Mammary epithelial cell (primary cell): ENCODE measurements at places on chromosomes 2 and 18.

GRCh38 chr2:216859944-216860343, at the start of gene TNP1:
Gene TNP1, minus strand, starts transcription at chr2:216860064. Its CDS starts 30 bp downstream, at chr2:216860034.
- DNase-seq: no peak

DNA sequence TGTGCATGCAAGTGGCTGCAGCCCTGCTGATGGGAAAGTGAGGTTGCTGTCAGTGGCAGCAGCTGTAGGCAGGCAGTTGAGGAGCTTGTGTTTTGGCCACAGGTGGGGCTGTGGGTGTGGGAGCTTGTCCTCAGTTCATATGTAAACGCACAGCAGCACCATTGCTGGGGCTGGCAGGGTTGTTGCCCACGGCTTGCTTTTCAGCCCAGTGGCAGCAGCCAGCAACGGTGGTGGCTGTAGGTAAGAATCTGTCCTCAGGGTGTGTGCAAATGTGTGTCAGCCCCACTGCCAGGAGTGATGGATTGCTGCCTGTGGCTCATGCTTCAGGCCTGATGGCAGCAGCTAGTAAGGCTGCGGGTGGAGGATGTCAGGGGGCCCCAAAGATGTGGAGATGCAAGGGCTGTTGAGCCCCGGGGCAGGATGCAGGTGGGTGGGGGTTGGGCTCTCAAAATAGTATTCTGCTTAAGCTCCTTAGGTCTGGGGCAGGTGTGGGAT, 141.3 kb upstream of the THUMPD2 start:
- DNase-seq: no peak

GRCh38 chr2:179612591-179613298, 248.7 kb downstream of the ZNF385B start:
- DNase-seq: no peak

GRCh38 chr2:54665436-54665856, 58.0 kb upstream of the EML6 start:
- no peak for DNase-seq

DNA sequence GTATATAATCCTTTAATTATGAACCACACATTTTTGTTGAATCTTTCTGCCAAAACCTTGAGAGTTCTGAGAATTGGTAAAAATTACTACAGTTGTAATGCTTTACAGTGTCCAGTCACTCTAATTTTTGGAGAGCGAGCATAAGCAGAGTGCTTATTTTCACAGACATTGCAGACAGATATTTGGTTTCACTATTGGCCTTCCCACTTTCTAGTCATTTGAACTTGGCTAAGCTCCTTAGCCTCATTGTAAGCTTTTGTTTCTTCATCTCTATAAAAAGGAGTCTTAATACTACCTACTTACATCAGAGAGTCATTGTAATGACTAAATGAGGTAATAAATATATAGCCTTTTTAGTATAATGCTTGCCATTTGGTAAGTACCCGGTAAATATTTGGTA, 80.4 kb downstream of the LCLAT1 start:
- no peak for DNase-seq

DNA sequence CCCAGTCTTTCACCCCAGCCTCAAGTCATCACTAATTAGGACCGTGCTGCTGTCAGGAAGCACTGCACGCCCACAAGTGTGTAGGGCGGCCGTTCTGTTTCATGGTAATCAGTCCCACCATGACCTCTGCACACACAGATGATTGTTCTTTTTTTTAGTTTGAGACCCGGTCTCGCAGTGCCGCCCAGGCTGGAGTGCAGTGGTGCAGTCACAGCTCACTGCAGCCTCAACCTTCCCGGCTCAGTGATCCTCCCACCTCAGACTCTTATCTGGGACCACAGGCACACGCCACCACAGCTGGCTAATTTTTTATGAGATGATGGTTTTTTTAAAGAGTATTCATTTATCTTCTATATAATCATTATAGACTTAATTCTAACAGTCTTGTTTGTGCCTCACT, 1.8 kb upstream of the IAH1 start:
- DNase-seq: no peak

GRCh38 chr2:151983221-151983620, 115.6 kb downstream of the CACNB4 start:
- DNase-seq: no peak

DNA sequence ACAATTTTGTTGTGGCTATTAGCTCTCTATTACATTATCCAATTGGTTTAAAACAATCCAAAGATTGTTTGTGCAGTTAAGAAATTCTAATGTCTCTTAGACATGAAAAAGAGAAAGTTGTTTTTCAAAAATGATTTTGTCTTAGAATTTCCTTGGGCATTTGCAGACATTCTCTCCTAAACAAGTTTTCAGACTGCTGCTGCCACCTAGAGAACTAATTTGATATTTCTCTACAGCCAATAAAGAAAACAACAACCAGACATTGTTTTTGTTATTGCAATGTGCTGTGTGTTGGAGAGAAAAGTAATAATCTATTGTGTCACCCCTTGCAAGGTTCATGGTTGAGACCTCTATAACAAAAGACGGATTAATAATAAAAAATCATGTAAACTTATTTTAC, 119.0 kb upstream of the SYT4 start:
- no peak for DNase-seq
